Nephron progenitor cell (in vitro differentiated cells): ENCODE measurements at places on chromosomes 3 and 15.

DNA sequence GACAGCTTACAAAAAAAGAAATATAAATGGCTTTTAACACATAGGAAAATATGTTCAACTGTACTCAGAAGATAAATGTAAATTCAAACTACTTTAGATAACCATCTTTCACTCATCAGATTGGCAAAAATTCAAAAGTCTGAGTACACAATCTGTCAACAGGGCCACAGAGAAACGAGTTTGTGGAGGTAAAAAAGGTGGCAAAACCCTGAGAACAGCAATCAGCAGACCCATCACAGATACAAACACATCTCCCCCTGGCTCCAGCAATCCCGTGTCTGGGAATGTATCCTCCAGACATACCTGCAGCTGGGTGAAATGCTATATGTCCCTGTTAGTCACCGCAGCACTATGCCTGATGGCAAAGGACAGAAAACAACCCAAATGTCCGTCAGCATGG lies 149.5 kb downstream of the OSBPL10 start:
- no peak for DNase-seq

- no peak for DNase-seq
Observed at GRCh38 chr3:181518222-181518621, 193.5 kb upstream of the SOX2 start.

DNA sequence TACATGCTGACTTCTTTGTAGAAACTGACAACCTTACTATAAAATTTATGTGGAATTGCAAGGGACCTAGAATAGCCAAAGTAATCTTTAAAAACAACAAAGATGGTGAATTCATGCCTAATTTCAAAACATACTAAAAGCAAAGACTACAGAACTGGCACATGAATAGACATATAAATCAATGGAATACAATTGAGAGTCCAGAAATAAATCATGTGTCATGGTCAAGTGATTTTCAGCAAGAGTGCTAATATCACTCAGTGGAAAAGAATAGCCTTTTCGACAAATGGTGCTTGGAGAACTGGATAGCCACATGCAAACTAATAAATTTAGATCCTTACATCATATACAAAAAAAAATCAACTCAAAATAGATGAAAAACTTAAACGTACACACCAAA lies 8.7 kb downstream of the IMPG2 start:
- no peak for DNase-seq

DNA sequence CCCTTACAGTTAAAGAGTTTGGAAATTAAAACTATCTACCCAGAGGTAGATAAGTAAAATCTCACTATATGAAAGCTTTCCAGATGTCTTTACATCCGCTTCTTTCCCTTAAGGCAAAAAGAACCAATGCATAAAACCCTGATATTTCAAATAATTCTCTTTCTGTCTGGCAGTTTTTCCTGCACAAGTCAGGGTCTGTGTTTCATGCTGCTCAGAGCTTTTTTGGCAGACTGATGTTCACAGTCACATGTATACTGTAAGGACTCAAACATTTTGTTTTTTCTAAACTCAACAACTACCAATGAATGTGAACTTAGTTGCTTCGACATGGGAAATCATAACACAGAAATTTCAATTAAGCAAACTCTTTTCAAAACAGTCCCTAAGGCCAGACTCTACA lies 988.4 kb downstream of the EPHA3 start:
- DNase-seq: no peak

DNA sequence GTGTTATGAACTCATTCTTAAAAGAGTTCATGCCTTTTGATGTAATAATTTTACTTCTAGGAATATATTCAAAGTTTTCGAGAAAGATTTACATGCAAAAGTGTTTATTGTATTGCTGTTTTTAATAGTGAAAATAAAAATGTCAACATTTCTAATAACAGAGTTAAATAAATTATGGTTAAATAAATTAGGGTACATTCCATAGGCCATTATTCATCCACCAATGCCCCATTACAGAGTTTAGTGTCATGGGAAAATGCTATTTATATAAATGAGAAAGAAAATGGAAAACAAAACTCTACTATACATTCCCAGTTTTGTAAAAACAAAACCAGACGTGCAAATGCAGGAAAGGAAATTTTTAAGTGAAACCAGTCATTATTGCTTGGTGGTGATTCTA lies 538.1 kb upstream of the TBL1XR1 start:
- no peak for DNase-seq

- no peak for DNase-seq
Observed at GRCh38 chr3:144771381-144771870, 799.8 kb downstream of the DIPK2A start.

GRCh38 chr3:9091486-9092235 lies 128.4 kb upstream of the RAD18 start:
- no peak for DNase-seq

- DNase-seq: no peak
Observed at GRCh38 chr3:84891851-84892250, 66.9 kb upstream of the CADM2 start.

GRCh38 chr3:16412192-16412800 lies 101.2 kb downstream of the RFTN1 start:
- no peak for DNase-seq

GRCh38 chr3:57691411-57692132 lies 1.3 kb downstream of the DENND6A start:
- no peak for DNase-seq

DNA sequence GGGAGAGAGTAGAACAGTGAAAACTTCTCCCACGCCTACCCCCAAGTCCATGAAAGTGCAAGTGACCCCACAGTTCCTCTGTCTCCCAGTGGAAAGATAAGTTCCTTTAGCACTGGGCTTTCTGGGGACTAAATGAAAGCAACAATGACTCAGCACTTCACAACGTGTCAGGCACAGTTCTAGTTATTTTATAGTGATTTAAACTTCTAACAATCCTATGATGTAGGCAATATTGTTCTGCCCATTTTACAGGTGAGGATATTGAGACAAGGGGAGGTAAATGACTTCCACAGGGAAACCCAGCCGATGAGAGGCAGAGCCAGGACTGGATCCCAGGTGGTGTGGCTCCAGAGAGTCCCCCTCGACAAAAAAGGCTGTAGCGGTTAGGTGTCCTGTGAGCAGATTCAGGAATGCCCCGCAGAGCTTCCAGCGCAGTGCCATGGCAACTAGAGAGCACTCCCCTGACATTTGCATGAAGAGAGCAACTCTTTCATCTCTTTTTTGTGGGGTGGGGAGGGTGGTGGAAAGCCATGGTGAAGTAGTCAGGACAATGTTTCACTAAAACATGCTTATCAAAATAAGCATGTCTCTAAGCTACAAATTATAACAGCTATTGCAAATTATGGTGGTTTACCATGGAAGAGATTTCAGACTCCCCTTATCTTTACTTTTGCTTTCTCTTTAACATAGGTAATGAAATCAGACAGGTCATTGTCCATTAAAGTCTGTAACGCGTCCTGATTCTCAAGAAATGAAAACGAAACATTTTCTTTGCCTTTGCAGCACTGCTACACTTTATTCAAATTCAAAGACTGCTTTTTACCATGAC lies 62.1 kb downstream of the NR2F2 start:
- no peak for DNase-seq

- no peak for DNase-seq
Observed at GRCh38 chr15:67979281-67979680, 74.8 kb upstream of the PIAS1 start.

DNA sequence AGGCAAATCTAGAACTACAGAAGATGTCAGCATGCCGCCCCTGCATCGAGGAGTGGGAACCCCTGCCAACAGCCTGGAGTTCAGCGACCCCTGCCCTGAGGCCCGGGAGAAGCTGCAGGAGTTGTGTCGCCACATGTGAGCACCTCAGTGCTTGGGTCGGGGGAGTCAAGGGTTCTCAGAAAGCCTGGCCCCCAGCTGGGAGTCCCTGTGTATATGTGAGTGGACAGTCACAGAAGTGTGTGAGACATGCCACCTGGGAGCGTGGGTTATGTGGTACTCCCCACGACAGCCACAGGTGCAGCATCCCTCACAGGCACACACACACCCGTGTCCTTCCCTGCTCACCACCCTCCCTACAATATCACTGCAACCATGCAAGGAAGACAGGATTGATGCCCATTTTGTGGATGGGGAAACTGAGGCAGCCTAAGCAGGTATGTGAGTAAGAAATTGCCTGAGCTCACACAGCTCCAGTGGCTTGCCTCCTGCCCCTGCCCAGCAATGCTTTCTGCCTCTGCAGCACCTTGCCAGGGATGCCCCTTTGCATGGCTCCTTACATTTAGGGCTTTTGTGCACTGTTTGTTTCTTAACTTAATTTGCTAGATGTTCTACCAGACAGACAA lies 28.3 kb downstream of the C3orf20 start:
- no peak for DNase-seq

DNA sequence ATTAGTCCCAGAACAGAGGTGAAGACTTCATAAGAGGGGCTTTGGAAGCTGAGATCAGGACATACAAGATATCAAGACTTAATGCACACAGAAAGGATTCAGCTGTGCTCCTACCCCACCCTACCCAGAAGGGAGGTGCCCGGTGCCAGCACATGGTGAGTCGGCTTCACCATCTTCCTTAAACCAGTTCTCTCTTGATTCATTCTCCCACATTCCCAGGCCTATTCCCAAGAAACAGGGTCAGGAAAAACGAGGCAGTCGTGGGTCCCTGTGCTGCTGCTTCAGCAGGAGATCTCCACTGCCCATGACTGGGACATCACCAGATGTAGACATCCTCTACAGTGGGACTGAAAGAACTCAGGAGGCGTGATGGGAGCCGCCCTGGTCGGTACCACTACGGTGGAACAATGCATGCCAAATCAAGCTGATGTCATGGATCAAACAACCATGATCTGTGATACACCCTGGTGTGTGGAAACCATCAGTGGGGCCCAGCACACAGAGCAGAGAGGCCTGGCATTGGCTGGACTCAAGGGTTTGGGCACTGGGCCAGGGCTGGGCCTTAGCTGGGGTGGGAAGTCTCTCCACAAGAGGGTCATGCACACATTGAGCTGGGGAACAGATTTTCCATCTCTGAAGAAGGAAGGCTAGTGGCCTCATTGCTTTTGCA lies 41.9 kb downstream of the CCDC12 start:
- DNase-seq: no peak

DNA sequence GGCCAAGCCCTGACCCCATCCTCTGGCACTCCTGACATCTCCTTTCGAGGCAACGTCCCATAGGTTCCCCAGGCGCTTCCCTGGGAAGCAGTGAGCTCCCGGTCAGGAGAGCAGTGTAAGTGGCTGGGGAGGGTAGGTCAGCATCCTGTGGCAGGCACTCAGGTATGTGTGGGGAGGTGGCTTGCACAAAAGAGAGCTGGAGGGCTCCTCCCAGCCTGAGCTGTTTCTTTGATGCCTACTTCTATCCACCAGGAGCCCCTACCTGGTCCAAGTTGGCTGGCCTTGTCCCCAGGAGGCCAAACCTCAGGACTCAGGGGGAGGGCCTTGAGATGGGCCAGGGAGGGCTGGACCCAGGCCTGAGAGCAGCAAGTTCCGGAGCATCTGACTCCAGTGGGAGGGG lies 31.7 kb upstream of the LINGO1 start:
- DNase-seq: no peak

GRCh38 chr3:195297446-195297845 lies 26.5 kb upstream of the XXYLT1 start:
- no peak for DNase-seq

- no peak for DNase-seq
Observed at GRCh38 chr15:91473894-91474545, 374.0 kb downstream of the SV2B start.

DNA sequence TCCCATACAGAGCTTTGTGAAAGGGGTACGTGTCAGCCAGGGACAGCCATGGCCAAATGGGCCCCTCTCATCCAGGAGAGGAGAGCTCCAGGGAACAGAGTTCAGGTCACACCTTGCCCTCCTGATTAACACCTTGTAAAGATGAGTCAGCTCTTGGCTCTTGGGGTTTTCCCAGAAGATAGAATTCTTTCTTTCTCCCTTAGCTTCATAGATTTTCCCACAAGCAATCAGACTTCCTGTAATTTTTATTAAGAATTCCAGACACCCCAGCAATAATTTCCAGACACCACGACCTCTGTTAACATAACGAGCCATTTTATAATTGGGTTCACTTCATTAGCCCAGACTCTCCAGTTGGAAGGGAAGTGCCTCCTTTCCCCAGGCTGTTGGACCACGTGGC lies 86.4 kb downstream of the LRTM1 start:
- DNase-seq: no peak

- no peak for DNase-seq
Observed at GRCh38 chr15:58594898-58595297, 154.6 kb downstream of the ADAM10 start.

DNA sequence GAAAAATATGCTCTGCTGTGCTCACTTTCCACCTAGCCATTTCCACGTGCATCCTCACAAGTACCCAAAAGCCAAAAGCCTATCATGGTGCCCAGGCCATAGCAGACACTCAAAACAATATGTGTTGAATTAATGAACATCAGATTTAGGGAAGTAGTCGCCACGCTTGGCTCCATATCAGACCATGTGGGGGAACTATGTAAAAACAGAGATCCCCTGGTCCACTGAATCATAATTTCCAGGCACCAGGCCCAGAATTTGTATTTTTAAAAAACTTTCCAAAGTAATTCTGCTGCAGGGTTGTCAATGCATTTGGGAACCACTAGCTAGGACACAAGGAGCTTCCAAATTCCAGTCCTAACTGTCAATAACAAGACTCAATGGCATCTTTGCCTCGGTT lies 77.3 kb downstream of the CNTN3 start:
- no peak for DNase-seq

GRCh38 chr3:134991472-134992010 lies 196.5 kb downstream of the EPHB1 start:
- no peak for DNase-seq

- DNase-seq: no peak
Observed at GRCh38 chr3:171384101-171384891, 75.9 kb downstream of the TNIK start.

- peak; percentile 31 for DNase-seq
Observed at GRCh38 chr15:39786447-39787056, 3.9 kb upstream of the FSIP1 start.

DNA sequence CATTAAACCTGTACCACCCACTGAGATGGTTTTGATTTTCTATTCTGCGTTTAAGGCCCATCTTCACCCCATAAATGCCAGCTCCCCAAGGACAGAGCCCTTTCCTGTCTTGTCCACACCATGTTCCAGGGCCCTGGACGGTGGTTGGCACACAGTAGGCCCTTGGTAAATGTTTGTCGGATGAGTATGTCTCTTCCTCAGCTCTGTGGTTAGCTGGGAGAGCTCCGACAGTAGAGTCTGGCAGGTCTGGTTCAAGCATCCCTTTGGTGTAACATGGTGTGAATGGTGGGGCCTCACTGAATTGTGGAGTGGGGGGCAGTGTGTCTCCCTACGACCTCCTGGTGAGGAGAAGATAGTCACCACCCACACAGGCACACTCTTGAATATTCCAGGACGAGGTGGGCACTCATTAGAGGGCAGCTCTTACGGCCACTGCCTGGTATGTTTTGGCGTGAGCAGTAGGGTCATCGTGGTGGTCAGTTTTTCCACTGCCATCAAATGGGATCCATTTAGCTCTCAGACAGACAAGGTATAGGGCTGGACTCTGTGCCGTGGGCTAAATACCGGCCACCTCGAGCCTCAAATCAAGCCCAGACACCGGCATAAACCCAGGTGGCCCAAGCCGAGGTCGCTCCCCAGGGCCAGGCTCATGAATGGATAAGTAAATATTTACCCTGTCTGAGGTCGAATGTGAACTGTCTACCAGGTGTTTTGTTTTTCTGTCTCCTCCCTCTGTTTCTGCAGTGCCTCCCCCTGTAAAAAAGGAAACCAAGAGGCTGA lies 61.3 kb downstream of the SMAD3 start:
- no peak for DNase-seq

- DNase-seq: no peak
Observed at GRCh38 chr3:35640190-35641165, 1.2 kb downstream of the ARPP21 start.
